ENCODE measurements at places on chromosomes 2 and 18.

- no peaks in the 10 kb centered on the region for H3K36me3 ChIP-seq
- H3K27me3 ChIP-seq: no peaks in the 10 kb centered on the region
- no peak overlapping the region for H3K27ac ChIP-seq
- no peaks in the 10 kb centered on the region for H3K4me1 ChIP-seq
- H3K4me3 ChIP-seq: no peak overlapping the region
- DNase-seq: no peak
These were observed 41.6 kb upstream of the RAB31 start for GRCh38 chr18:9666548-9666947.

GRCh38 chr18:253121-253520 is 14.7 kb downstream of the THOC1 start:
- no peaks in the 10 kb centered on the region for H3K27me3 ChIP-seq
- no peaks in the 10 kb centered on the region for H3K4me1 ChIP-seq
- peaks cover 94% of the 10 kb centered on the region for H3K36me3 ChIP-seq
- H3K27ac ChIP-seq: no peak overlapping the region
- no peak for DNase-seq

DNA sequence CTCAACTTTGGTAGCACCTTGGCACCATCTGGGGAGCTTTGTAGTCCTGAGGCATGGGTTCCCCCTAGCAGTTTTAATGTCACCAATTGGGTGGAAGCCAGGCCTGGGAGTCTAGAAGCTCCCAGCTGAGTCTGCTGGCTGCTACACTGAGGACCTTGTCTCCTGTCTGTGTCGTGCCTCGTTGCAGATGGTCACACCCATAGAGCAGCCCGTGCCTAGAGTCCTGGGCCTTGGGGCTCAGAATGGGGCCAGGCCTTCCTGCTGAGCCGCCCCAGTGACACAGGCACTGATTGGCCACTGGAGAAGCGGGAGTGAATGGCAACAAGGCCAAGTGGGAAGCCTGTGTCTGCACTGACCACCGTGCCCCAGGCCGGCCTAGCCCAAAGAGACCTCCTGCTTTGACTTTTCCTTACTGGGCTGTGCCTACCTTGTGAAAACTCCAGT is 113.2 kb downstream of the SH3RF3 start:
- no peak for DNase-seq
- H3K27ac ChIP-seq: no peak overlapping the region
- no peaks in the 10 kb centered on the region for H3K27me3 ChIP-seq
- peaks cover 13% of the 10 kb centered on the region for H3K4me1 ChIP-seq
- no peaks in the 10 kb centered on the region for H3K36me3 ChIP-seq

GRCh38 chr2:37582481-37583220 is 88.8 kb downstream of the CDC42EP3 start:
- H3K4me3 ChIP-seq: peak overlapping the region; percentile 56
- H3K27ac ChIP-seq: peak overlapping the region; percentile 80
- H3K4me1 ChIP-seq: peaks cover 78% of the 10 kb centered on the region
- no peaks in the 10 kb centered on the region for H3K27me3 ChIP-seq

DNA sequence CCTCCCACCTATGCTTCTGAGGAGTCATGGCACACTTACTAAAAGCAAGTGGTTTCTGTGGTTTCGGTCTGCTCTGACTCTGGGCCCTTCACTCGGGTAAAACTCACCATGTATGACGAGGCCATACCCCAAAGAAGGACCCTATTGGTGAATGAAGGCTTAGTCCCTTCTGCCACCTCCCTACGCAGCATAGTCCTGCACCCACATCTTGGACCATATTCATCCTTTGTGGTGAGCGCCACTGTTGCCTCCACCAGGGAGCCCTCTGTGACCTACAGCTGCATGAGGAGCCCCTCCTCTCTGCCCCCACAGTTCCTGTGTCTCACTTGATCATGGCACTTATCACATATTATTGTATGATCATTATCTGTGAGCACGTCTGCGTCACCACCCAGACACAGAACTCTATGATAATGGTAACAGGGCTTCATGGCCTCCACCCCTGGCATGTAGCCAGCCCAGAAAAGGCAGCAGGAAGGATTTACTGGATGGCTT is 113.3 kb downstream of the TFCP2L1 start:
- no peak for DNase-seq
- H3K27me3 ChIP-seq: peaks cover 15% of the 10 kb centered on the region
- no peaks in the 10 kb centered on the region for H3K36me3 ChIP-seq
- no peak overlapping the region for H3K27ac ChIP-seq
- no peaks in the 10 kb centered on the region for H3K4me1 ChIP-seq

DNA sequence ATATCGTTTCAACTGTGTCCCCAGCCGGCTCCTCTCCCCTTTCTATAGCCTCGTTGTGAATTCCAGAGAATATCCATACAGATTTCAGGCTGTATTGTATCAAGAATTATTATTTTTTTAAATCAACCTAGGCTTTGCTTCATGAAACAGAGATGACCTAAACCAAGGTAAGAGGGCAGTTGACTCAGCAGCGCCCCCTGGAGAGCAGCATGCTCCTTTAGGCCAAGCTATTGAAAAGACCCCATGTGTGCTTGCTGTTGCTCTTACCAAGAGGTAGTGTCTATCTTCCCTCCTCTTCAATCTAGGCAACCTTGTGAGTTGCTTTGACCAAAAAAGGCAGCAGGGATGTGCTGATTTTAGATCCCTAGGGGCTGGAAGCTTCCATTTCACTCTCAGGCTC is 426.7 kb upstream of the SMIM21 start:
- no peak overlapping the region for H3K27ac ChIP-seq
- H3K4me3 ChIP-seq: no peak overlapping the region
- no peaks in the 10 kb centered on the region for H3K4me1 ChIP-seq
- H3K27me3 ChIP-seq: peaks cover 5% of the 10 kb centered on the region
- DNase-seq: no peak

- no peaks in the 10 kb centered on the region for H3K36me3 ChIP-seq
- no peak for DNase-seq
- H3K27me3 ChIP-seq: no peaks in the 10 kb centered on the region
- peak overlapping the region; percentile 59 for H3K4me3 ChIP-seq
- peak overlapping the region; percentile 92 for H3K27ac ChIP-seq
- H3K4me1 ChIP-seq: peaks cover 82% of the 10 kb centered on the region
These were observed 70.3 kb downstream of the ARL4C start for GRCh38 chr2:234426616-234427015.

Measured in activated T-cell treated with anti-CD3 and anti-CD28 coated beads, Interleukin-2, amount 50 U/mL, for 24 hours (primary cell).